HuH-7.5 (cell line): ENCODE measurements at places on chromosomes 5 and 9.

DNA sequence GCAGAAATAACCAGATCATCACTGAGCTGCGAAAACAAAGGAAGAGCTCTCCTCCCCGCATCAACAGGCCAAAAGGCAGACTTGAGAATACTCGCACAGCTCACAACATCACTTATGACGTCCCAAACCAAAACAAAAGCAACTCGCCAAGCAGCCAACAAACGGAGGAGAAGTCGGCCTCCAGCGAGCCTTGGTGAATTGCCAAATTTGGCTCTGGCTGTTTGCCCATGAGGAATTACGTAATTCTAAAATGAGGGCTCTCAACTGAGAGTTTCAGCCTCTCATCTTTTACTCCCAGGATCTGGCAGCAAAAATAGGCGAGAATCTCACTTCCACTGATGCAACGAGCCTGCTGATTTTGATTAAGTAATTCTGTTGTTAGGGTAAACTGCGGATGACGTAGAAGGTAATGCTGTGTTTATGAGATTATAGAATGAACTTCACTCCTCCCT is 51.7 kb upstream of the SEMA6A start:
- no peak for DNase-seq

DNA sequence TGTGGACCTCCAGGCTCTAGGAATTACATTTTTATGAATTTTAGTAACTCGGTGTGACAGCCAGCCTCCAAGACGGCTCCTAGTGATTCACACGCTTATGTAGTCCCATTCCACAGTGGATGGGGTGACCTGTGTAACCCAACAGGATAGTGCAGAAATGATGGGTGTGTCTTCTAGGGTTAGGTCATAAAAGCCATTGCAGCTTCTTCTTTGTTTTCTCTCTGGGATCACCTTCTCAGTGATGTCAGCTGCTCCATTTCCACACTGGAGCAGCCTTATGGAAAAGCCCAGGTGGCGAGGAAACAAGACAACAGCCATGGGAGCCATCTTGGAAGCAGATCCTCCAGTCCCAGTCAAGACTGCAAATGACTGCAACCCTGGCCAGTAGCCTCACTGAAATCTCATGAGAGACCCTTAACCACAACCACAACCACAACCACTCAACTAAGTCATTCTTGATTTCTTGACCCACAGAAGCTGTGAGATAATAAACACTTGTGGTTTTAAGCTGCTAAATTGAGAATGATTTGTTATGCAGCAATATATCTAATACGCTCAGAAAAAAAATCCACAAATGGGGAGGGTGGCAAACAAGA is 5.1 kb upstream of the GNPDA1 start:
- no peak for DNase-seq

DNA sequence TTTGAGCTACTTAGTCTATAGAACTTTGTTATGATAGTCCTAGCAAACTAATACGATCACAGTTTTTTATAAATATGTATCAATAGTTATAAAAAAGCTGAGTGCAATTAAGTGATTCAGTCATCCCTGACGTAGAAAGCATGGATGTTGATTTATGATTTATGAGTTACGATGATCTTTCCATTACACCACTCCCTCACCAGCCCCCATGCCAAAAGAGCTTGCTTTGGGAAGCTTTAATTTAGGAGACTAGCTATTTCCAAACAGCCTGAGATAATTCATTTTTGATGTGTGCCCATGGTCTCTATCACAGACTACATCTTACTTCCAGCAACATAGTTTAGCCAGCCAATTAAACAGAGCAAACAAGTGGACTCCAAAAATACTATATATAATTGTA is 256.8 kb downstream of the GABRG2 start:
- no peak for DNase-seq

- DNase-seq: no peak
Measured at GRCh38 chr5:178149199-178149932, 4.3 kb downstream of the NHP2 start.

- DNase-seq: no peak
Measured at GRCh38 chr5:162657076-162657475, 589.5 kb downstream of the GABRG2 start.

- no peak for DNase-seq
Measured at GRCh38 chr5:149762958-149763630, 33.0 kb downstream of the PPARGC1B start.

DNA sequence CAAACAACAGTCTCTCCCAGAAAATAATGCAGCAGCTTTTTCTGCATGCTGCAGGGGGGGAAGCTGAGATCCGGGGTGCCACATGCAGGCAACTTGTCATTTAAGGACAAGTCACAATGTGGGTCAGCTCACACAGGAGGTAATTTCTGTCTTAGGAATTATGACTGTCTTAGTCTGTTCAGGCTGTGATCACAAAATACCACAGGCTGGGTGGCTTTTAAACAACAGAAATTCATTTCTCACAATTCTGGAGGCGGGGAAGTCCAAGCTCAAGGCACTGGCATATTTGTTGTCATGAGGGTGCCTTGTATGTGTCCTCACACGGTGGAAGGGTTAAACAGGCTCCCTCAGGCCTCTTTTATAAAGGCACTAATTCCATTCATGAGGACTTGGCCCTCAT is 127.7 kb downstream of the DIRAS2 start:
- DNase-seq: no peak

GRCh38 chr9:69173891-69174615 is at the start of gene TJP2:
TSS of gene TJP2 (plus strand) at chr9:69174277. CDS start at chr9:69174373, 96 bp downstream.
- peak; percentile 65 for DNase-seq

DNA sequence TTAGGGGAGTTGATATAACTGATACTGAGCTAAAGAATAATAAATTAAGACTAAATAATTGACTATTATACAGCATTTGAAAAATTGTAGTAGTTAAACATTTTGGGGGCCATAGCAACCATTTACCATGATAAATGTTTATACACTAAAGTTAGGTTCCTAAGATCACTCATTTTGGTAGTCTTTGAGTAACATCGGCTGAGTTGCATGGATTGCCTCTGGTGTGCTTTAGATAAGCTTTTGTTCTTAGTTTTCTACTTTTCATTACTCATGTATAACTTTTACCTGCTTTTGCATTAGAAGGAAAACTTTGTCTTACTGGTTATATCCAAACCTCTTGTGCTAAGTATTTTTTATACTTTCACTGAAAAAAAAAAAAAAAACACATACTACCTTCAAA is 101.2 kb downstream of the SLC44A1 start:
- DNase-seq: no peak

- no peak for DNase-seq
Measured at GRCh38 chr9:81468084-81468595, 221.2 kb downstream of the TLE1 start.

GRCh38 chr5:138844125-138844461 is 31.0 kb downstream of the LRRTM2 start:
- DNase-seq: no peak

GRCh38 chr9:106689089-106689488 is 173.9 kb upstream of the ZNF462 start:
- DNase-seq: no peak

- no peak for DNase-seq
Measured at GRCh38 chr5:128318691-128319090, 219.4 kb downstream of the FBN2 start.

DNA sequence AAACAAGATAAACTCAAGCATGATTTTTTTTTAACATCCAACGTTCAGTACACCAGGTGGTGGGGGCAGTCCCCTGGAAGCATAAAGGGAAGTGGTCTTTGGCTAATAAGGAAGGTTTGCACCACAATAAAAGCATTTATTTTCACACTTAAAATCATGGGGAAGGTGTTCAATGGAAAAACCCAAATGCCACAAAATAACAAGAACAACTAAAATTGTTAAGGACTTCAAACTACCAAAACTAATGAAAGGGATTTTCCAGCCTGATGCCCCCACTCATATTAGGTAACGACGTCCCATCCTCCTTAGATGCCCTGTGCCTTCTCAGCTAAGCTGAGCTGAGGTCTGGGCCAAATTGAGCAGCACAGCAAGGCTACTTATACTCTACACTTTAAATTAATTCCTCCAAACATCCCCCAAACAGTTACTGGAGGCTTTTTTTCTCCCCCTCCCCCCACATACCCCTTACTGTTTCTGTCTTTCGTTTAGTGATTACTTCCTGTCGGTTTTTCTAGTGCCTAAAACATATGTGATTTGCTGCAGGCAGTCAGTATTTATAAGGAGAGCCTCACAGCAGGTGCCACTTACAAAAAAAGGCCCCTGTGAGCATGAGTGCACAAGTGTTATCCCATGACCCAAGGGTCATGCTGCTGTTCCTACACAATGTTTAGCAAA is 259.7 kb upstream of the ZNF608 start:
- no peak for DNase-seq

GRCh38 chr9:92324889-92325268 is 271 bp downstream of the NOL8 start:
- no peak for DNase-seq

DNA sequence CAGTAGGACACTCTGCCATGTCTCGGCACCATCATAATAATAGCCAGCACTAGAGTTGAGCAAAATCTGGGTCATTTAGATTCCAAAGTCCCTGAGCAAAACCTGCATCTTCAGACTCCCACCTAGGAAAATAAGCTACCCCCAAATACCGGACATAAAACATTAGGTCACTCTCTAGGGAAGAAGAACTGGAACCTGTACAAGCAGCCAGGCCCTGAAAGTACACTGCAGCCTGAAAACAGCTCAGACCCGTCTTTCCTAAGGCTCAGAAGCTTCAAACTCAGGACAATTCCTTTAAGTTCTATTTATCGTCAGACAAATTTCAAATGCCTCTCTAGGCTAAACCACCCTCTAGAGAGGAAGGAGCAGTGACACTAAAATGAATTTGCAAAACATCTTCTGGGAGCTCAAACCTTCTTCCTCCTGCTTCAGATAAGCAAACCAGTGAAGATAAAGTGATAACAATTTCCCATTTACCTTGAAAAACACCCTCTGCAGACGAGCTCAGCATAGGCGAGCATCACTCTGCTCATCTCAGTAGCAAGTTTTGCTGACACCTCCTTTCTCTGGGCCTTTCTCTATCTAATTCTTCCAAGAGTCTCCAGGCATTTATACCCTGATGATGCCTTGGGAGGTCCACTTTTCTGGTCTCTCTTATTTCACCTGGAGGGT is 34.0 kb downstream of the ADAM19 start:
- no peak for DNase-seq

DNA sequence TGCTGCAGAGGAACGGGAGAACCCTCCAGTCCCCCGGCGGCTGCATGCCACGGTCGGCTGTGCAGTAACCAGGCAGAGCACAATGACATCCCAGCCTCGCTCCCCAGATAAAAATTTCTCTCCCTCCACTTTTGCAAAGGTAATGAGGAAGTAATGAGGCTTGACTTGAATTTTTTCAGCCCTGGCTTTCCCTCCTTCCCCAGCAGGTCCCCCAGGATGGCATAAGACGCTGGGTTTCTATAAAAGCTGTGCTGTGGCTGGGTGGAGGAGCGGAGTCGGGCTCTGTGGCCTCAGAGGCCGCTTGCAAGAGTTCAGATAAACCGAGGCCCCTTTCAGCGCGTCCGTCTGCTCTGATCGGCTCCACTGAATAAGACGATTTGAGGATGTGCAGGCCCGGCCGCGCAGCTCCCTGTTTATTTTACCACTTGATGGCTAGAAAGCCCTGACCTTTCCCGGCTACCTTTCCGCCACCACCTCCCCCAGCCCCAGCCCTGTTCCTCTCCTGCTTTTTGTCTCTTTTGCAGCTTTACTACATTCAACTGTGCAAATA is 351.9 kb upstream of the IRX2 start:
- no peak for DNase-seq

DNA sequence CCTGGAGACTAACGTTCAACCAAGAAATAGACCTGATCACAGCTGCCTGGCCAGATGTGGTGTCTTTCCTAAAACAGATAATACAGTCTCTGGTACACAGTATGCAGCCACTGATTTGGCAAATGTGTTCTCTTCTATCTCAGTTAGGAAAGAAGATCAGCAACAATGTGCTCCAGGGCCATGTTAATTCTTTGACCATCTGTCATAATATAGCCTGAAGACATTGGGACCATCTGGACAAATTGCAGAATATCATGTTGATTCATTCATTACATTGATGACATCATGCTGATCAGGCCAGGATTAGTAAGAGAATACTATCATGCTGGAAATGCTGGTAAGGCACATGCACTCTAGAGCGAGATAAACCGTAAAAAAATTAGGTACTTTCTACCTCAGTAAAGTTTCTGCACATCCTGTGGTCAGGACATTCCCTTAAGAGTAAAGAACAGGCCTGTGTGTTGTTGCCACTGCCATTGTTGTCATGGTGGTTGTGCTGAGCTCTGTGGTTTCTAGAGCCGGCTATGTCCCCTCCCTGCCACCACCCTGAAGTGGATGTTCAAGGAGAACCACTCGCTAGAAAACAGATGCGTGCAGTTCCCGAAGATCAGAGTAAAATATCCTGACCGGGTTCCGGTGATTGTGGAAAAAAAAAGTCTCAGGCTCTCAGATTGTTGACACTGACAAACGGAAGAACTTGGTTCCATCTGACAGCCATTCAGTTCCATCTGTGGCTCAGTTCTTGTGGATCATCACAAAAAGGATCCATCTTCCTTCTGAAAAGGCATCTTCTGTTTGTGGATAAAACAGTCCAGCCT is 6.4 kb upstream of the JMY start:
- no peak for DNase-seq

DNA sequence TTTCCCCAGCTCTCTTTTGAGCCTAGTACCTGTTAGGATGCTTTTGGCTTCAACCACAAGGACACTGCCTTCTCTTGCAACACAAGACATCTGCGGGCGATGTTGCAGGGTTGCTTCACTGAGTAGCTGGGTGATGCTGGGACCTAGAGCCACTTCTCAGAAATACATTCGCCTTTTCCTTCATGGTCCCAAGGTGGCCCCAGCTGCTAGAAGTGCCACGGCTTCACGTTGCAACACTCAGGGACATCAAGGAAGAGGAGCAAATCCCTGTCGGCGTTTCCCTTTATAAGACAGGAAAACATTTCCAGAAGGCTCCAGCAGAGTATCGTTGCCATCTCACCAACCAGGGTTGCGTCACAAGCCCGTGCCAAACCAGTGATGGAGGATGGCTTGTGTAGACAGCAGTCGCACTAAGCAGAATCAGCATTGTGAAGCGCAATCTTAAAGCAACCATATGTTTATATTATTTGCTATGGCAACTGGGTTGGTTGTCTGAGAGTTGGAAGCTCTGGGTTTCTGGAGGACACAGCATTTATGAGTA is 62.7 kb downstream of the ANKRD33B start:
- no peak for DNase-seq

GRCh38 chr5:43363445-43364152 is 48.6 kb downstream of the CCL28 start:
- DNase-seq: no peak

DNA sequence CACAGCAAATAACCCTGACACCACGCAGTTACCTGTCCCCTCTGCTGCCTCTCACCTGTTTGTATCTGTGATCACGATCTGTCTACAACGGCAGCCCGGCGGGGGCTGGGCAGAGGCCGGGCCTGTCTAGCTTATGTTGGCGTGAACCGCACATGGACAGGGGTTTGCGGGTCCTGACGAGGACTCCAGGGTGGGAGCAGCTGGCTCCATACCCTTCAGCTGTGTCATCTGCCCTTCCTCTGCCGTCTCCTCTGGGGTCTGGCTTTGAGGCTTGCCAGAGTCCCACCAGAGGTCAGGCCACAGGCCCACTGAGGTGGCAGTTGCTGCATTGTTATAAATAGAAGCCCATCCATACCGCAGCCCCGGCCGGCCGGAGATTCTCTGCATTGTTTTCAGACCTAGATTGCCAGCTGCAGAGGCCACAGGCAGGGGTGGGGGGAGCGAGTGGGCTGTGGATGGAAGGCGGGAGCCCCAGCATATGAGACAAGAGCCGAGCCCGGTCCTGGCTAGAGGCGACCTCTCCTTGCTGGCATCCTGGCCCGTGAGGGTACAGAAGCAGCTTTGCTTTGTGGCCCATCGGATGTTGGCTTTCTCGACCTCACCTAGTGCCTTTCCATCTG is 37.8 kb downstream of the FAM78A start:
- no peak for DNase-seq

- no peak for DNase-seq
Measured at GRCh38 chr9:27924502-27924901, 351.2 kb upstream of the C9orf72 start.
